HCT116 (cell line): ENCODE measurements at places on chromosomes 1 and 21.

DNA sequence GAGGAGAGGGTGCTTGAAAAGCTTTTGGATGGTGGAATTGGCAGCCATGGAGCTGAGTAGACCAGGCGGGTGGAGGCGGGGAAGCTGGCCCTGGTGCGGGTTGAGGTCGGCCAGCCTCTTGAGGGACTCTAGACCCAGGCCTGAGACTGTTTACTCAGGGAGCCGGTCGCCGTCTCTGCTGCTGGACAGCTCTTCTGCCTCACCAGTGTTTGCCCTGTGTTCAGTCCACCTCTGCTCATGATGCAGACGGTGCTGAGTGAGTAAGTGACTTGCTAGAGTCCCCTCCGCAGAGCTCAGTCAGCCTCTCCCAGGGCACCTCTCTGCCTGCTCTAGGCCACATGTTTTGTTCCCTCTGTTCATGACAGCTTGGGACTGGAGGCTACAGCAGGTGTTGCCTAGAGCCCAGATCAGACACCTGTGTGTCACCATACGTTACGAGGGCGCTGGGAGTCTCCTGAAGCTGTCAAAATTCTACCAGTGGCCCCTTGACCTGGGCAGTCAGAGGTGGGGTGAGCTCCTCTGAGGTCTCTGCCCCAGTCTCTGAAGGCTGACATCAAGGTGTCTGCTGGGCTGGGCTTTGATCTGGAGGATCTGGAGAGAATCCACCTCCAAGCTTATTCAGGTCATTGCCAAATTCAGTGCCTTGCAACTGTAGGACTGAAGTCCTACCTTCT lies 73.5 kb upstream of the WNT4 start:
- no peak for DNase-seq

DNA sequence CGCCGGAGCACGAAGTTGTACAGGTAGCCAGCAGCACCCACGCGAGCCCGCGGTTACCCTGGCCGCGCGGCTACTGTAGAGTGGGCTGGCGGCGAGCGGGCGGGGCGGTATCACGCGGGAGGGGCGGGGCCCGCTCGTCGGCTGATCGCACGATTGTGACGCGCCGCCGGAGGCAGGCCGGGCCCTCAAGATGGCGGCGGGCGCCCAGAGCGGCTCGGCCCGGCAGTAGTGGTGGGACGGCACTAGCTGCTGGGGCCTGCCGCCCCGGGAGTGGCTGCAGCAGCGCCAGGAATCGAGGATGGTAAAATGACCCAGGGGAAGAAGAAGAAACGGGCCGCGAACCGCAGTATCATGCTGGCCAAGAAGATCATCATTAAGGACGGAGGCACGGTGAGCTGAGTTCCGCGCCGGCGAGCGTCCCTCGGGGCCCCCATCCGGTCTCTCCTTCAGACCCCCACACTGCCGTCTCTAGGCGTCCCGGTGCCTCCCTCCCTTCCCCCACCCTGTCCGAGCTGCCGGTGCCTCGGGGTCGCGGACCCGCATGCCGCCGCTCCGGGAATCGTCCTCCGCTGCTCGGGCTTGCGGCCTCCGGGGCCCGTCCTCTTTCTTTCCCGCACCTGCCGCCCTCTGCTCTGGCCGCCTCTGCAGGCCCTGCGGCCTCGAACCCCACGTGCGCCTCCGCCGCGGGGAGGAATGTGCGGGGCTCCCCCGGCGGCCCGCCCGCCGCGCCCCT lies 68.3 kb downstream of the SLC35A3 start:
- DNase-seq, result peak; percentile 45

DNA sequence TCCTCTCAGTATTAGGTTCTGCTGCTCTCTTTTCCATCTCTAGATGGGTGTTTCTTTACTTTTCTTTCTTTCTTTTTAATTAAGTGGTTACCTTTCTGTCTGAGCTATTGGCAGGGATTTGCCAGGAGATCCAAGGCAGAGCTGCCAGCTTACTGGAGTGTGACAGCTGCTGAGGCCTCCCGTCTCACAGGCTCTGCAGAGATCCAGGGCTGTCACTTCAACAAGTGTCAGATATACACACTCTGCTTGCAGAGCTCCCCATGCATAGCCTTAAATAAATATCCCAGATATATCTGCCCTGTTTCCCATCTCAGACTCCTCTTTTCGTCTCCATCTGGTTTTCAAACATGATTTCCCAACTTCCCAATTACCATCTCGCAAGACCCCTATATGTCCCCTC lies 124.3 kb downstream of the NOS1AP start:
- no peak for DNase-seq

DNA sequence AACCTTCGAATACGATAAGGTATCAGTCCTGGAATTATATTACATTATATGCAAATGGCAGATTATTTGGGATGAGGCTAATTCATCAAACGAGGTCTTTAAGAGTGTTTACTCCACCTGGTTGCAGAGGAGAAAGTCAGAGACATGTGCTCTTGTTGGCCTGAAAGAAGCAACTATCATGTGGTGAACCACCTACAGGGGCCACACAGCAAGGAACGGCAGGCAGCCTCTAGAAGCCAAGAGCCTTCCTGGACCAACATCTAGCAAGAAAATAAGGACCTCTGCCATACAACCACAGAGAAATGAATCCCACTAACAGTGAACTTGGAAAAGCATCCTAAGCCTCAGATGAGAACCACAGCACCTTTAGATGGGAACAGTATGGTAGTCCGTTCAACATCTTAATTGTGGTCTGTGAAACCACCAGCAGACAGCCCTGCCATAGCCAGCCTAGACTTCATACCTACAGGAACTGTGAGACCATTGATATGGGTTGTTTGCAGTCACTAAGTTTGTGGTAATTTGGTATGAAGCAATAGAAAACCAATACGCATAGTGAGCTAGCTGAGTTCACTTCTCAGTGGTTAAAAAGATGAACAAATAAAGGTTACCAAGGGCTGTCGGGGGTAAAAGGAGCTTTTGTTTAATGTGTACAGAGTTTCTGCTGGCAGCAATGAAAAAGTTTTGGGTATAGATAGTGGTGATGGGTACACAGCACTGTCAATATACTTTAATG lies 345.7 kb upstream of the RUNX1 start:
- DNase-seq, result no peak

GRCh38 chr1:203026031-203026665 lies at the start of gene PPFIA4:
TSS of gene PPFIA4 (plus strand) at chr1:203026491. CDS start at chr1:203039009, 12,518 bp downstream.
- DNase-seq, result peak; percentile 46
